ENCODE measurements at places on chromosomes 2 and 18.

GRCh38 chr2:222076973-222077690 is 221.7 kb downstream of the PAX3 start:
- DNase-seq, result no peak

- no peak for DNase-seq
These were observed 57.8 kb upstream of the MC2R start for GRCh38 chr18:13973061-13973575.

DNA sequence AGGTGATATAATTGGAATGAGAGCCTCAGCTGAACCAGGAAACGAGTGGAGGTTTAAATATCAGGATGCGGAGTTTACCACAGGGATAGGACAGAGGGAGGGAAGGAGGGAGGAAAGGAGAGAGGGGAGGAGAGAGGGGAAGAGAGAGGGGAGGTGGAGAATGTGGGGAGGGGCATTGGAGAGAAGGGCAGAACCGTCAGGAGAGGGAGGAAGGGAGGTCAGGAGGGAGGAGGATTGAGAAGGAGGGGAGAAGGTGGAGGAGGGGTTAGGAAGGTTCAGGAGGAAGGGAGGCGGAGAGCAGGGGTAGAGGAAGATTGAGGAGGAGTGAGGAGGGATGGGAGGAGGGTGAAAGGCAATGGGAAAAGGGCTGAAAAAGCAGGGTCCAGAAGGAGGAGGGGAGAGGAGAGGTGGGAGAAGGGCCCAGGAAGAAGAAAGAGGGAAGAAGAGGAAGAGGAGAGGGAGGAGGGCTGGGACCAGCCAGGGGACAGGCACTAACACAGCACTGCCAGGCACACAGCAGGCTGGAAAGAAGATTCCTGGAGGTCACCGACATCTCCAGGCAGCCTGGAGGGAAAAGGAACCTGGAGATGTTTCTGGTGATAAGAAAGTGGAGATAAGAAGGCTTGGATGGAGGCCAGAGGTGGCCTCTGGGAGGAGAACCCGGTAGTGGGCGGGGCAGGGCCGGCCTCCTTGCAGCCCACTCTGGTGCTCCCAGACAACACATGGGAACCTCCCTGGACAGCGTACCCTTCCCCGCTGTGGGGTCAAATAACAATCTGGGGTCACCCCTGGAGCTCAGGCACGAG is 176.7 kb upstream of the SMAD2 start:
- no peak for DNase-seq

- DNase-seq, result no peak
These were observed 41.7 kb downstream of the HPCAL1 start for GRCh38 chr2:10344105-10345066.

GRCh38 chr18:42893977-42894376 is 221.5 kb downstream of the RIT2 start:
- no peak for DNase-seq

- DNase-seq, result no peak
These were observed 840.1 kb upstream of the ID2 start for GRCh38 chr2:7841751-7842150.

DNA sequence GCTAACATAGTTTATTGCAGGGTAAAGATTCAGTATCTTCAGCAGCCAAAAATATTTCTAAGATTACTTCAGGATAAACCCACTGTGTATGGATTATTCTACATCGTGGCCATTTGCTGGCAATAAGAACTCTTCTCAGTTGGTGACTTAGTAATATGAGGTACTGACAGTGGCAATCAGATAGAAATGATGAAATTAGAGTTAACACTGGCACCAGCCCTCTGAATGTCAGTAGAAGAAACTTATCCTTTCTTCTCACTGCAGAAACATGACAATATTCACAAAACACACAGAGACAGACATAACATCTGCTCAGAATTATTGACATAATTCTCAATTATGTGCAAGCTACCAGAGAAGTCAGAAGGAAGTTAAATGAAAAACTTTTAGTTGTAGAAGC is 246.3 kb upstream of the COL3A1 start:
- no peak for DNase-seq

DNA sequence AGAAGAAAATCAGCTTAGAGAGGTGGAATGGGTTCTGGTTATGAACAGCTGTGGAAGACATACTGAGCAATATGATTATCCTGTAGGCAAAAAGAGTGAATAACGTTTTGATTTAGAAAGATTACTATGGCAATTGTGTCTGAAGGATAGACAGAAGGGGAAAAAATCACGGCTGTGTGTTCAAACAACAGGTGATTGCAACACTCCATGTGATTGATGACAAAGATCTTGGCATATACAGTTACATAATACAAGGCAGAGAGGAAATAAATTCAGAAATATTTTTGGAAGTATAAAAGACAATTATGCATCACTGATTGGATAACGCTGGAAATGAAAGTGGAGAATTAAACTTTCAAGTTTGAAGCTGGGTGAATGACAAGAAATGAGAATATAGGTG is 58.5 kb upstream of the KCNJ3 start:
- no peak for DNase-seq

DNA sequence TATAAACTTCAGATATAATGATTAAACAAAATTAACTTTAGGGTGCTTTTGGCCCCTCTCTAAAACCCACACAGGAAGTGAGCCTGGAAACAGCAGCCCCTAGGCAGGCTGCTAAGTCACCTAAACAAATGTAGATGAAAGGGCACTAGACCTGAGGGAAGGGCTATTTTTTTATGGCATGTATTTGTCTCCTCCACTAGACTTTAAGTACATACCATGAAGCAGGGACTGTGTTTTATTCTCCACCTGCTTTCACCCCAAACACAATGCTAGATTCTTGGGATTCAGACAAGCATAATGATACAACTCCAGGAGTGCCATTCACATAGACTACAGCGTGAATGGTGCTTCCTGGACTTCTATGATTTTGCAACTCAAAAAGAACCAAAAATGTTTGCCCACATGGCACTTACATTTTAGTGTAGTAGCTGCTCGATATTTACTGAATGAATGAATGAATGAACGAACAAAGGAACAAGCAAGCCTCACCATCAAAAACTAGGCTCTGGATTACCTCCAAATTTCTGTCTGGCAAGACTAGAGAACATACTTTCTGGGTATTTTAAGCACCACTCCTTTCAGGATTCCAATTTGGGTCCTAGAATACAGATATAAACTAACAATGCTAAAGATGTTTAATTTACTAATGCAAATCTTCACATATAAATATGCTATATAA is 10.1 kb downstream of the ATAD2B start:
- DNase-seq, result no peak

DNA sequence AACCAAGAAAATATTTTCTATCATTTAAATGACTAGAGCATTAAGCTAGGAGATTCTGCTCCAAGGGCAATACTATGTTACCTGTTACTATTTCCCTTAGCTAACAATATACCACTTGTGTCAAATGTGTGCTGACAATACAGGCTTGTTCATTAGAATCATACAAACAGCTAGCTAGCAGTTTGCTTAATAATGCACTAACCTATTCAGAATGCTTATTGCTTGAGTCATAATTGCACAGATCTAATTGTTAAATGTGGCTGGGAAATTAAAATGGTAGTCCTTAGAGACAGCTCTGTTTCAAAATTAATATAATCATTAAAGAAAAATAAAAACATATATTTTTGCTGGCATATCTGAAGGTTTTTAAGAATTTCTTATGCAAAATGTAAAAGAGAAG is 344.2 kb downstream of the ERBB4 start:
- no peak for DNase-seq

DNA sequence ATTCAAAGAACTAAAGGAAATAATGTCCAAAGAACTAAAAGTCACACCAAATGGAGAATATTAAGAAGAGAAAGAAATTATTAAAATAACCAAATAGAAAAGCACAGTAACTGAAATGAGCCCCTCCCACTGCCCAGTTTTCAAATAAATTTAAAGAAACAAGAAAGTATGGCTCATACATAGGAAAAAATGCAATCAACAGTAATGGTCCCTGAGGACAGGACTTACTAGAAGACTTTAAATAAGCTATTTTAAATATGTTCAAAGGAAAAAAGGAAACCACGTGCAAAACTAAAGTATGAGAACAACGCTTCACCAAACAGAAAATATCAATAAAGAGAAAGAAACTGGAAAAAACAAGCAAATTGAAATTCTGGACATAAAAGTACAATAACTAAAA is 58.9 kb downstream of the TMEM131 start:
- DNase-seq, result no peak

GRCh38 chr2:195666113-195666712 is 9.2 kb downstream of the SLC39A10 start:
- no peak for DNase-seq

- no peak for DNase-seq
These were observed 403.0 kb upstream of the ID2 start for GRCh38 chr2:8278709-8279354.

- no peak for DNase-seq
These were observed 34.7 kb downstream of the ST6GAL2 start for GRCh38 chr2:106851087-106851874.

- no peak for DNase-seq
These were observed 39.3 kb upstream of the ID2 start for GRCh38 chr2:8642366-8643068.

DNA sequence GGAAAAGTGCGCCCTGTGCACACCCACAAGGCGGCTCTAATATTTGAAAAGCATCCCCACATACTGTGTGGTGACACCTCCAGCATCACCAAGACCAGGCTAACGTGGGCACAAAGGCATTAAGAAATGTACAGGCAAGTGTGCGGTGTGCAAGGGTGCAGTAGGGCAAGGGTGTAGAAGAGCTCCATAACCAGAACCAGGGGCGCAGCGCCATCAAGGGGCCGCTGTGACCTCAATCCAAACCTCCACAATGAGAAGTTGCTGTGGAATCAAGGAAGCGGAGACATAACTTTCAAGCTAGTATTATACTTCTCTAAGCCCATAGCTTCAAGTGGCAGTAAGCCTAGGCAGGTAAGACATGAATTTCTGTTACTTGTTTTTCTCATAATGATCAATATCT is 13.0 kb downstream of the L3MBTL4 start:
- DNase-seq, result no peak

DNA sequence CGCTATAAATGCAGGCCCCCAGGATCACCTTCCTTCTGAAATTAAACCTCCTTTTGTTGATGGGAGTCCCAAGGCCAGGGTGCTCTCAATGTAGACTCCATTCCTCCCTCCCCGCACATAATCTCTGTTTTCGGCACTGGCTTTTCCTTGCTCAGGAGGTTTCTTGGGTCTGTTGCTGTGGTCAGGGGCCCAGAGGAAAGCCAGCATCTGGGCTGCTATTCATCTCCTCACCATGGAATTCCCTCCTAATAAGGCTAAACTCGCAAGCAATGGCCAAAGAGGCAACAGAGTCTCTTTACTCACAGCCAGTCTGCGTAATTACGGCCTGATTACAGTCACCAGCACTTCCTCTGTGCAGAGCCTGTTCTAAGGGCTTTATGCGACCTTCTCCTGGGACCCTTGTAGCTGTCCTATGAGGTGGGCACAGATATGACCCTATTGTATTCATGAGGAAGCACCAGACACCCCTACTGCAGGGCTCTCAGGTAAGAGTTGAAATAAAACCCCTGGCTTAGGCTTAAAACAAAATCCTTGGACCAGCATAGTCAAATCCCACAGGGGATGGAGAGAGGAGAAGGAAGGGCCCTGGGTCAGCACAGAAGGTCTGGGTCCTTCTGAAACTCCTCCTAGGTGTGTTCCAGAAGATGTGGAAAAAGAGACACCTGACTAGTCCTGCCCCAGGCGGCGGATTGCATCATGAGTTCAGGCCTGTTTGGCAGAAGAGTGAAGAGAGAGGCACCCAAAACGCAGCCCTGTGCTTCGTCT is 105.0 kb upstream of the SH3BP4 start:
- no peak for DNase-seq

- no peak for DNase-seq
These were observed 126.0 kb downstream of the MREG start for GRCh38 chr2:215887303-215887702.

DNA sequence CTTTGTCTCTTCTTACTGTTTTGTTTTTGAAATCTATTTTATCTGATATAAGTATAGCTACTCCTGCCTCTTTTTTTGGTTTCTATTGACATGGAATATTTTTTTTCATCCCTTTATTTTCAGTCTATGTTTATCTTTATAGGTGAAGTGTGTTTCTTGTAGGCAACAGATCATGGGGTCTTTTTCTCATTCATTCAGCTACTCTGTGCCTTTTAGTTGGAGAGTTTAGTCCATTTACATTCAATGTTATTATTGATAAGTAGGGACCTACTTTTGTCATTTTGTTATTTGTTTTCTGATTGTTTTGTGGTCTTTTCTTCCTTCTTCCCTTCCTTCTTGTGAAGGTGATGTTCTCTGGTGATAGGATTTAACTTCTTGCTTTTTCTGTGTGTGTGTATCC is 60.0 kb upstream of the STK39 start:
- no peak for DNase-seq

GRCh38 chr2:204183608-204184007 is 247.0 kb downstream of the ICOS start:
- DNase-seq, result no peak

GRCh38 chr18:42053188-42053781 is 98.3 kb downstream of the PIK3C3 start:
- DNase-seq, result peak; percentile 10

GRCh38 chr2:178059111-178059510 is 13.5 kb downstream of the PDE11A start:
- no peak for DNase-seq

GRCh38 chr18:9067823-9068222 is 34.7 kb upstream of the NDUFV2 start:
- no peak for DNase-seq

DNA sequence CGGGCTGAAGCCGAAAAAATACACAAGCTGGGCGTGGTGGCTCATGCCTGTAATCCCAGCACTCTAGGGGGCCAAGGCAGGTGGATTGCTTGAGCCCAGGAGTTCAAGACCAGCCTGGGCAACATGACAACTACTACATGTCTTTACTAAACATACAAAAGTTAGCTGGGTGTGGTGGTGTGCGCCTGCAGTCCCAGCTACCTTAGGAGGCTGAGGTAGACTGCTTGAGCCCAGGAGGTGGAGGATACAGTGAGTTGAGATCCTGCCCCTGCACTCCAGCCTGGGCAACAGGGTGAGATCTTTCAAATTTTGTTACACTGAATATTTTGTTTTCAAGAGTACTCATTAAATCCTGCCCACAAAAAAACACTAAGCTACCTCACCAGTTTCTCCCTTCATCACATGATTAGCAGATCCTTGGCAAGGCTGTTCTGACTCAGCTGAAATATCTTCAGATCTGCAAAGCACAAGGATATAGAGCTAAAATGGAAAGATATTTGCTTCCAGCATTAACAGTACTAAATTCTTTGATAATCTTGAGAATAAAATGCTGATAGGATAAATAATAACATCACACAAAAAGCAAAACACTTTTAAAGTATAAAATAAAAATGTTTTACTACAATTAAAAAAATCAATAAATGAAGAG is 28.2 kb upstream of the MCM6 start:
- no peak for DNase-seq

DNA sequence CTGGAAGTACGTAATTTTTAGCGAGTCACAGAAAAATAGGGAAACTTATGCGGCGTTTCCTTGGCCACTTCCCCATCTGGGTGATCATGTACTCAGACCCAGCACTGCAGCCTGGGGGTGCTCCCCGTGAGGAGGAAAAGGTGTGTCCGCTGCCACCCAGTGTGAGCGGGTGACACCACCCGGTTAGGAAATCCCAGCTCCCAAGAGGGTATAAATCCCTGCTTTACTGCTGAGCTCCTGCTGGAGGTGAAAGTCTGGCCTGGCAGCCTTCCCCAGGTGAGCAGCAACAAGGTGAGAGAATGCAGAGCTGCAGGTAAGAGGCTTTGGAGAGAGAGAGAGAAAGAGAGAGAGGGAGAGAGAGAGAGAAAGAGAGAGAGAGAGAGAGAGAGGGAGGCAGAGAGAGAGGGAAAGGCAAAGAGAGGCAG is at the start of gene IL1R2:
TSS of gene IL1R2 (plus strand) at position 240 of the 425 bp plus-strand sequence. CDS start 16,616 bp downstream, outside the sequence.
- no peak for DNase-seq

Data from stimulated activated CD8-positive, alpha-beta memory T cell treated with anti-CD3 and anti-CD28 coated beads, Interleukin-4, amount 100 ng/mL, for 4 hours (primary cell).